Activated CD8-positive, alpha-beta memory T cell treated with anti-CD3 and anti-CD28 coated beads for 4 hours (primary cell): ENCODE measurements at places on chromosomes 7 and 10.

DNA sequence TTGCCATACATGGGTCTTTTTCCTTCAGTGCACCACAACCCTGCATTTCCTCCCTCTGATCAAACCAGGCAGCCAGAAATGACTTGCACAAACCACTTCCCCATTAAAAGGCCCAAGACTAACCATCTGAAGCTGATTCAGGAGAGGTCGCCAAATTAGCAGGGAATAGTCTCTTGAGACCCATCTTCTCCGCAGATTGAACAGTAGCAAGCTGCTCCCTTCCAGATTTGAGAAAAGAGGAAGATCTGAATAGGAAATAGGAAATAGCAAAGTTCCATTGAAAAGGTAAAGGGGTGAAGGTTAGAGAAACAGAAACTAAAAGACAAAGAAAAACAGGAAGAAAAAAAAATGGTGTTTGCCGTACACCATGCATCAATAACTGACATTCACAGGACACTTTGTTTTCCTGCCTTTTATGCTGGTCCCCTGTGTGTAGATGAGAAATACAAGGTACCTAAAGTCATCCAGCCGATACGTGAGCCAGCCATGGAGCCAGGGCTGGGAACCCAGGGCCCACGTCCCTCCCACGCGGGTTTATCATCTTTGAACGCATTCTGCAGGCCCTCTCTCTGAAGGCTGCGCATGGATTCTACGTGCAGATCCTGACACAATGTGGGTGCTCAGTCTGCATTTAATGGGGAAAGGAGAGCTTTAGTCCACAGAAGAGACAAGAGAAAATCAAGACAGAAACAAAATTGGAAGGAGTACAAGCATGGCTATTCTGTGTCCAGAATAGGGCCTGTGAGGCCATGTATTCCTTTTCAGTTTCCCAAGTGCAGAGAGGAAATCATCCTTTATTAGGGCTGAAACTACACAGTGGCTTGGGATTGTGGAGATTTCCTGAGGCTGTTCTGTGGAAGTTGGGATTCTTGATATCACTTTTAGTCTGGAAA, 268.4 kb upstream of the NPVF start:
- DNase-seq = no peak

DNA sequence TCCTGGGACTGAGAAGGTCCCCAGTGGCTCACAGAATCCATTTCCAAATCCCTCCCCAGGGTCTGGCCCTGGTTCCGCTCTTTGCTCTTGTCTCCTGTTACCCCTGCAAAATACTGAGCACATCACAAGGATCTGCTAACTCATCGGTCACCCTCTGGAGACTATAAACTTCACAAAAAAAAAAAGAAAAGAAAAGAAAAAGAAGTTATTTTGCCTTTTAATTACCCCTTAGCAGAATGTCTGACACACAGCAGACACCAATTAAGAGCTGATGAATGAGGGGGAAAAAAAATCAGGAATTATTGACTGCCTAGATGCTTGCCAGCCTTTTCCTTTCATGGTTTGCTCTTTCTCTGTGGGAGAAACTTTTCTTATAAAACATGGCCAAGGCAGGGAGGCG, 578.7 kb downstream of the GRID1 start:
- DNase-seq = no peak

DNA sequence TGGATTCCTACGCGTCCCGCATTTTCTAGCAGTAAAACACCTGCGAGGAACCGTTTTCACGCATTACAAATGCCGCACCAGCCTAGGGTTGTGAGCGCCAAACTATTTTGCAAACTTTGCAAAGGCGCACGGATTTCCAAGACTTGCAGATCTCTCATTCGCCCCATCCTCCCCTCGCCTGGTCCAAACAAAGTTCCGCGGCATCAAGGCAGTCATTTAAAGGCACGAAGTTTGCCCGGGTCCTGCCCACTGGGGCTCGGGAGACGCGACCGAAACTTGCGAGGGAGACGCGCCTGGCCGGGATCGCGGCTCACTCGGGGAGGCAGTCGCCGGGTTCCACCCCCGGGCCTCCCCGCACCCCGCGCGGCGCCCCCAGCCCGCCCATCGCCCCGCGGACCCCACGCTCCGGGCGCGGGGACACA, 613 bp downstream of the USP6NL start:
- no peak for DNase-seq

GRCh38 chr7:74345970-74346369, 56.8 kb downstream of the CLIP2 start:
- no peak for DNase-seq

DNA sequence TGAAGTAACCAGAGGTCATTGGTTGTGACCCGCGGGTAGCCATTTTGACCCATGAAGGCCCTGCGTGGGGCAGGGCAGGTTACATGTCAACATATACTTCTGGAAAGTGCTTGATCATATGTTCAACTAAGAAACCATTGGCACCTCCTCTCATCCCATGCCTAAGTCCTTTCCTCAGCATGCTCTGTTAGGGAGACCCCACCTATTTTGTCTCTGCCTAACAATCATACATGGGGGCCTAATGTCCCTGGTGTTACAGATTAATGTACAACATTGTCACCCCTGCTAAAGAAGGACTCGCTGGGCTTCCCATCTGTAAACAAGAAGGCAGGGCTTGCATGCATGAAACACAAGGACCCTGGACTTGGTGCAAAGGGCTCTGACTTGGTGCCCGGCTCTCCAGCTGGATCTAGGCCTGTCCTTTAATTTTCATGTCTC, 133.7 kb upstream of the TNS3 start:
- DNase-seq = no peak

DNA sequence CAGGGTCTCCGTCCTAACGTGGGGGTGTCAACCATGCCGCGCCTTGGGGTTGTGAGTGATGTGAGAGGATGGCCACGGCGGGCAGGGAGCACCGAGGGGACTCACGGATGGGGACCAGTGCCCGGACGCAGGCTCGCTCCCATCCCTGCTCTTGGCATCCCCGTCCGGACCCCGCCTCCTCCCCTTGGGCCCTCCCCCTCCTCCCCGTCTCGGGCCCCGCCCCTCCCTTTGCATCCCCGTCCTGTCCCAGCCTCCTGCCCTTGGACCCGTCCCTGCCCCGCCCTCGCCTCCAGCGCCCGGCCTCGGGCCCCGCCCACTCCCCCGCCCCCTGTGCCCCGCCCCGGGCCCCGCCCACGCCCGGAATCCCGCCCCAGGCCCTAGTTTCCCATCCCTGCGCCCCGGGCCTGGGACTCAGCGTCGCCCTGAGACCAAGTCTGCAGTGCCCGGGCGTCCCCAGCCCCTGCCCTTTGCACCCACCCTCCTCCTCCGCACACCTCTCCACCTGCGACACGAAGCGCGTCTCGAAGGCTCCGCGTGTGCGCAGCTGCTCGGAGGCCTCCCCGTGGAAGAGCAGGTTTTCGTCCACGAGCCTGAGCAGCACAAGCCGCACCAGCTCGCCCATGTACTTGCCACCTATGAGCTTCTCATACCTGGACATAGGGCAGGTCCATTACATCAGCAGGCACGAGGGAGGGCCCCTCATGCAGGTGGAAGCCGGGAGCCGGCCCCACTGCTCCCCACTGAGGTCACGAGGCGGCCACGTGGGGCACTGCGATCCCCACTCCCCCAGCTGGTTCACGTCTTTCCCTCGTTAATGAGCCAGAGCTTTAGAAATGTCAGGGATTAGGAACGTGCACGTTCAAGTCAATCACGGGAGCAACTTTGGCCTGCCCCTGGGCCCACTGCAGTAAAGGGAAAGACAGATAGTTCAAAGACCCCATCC, 5.1 kb upstream of the MYL7 start:
- DNase-seq = peak; percentile 47

DNA sequence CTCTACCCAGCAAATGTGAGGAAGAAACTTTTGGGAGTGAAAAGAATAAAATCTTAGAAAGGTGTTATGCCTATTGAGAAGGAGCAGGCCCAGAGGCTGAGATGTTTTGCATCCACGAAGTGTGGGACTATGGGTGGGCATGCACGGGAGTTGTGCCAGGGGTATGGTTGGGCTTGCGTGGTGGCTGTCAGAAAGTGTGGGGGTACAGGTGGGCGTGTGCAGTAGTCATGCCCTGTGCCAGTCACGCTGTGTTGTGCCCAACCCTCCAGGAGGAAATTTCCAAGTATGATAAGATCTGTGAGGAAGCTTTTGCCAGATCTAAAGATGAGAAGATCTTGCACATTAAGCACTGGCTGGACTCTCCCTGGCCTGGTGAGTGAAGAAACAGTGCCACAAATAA, 52.9 kb upstream of the ZMIZ2 start:
- DNase-seq = no peak

GRCh38 chr7:157046681-157047080, 36.2 kb upstream of the MNX1 start:
- DNase-seq = no peak

- DNase-seq = no peak
These were observed 37.4 kb upstream of the XPNPEP1 start for GRCh38 chr10:109960682-109961081.

GRCh38 chr7:116252249-116252648, 41.9 kb downstream of the TES start:
- no peak for DNase-seq

- DNase-seq = no peak
These were observed 36.9 kb upstream of the EGFR start for GRCh38 chr7:54981913-54982312.

- DNase-seq = no peak
These were observed 14.2 kb downstream of the DNAJC9 start for GRCh38 chr10:73232887-73233286.

GRCh38 chr7:53603461-53603860, 568.0 kb downstream of the POM121L12 start:
- no peak for DNase-seq

- no peak for DNase-seq
These were observed 98.9 kb downstream of the TPK1 start for GRCh38 chr7:144736880-144737493.

DNA sequence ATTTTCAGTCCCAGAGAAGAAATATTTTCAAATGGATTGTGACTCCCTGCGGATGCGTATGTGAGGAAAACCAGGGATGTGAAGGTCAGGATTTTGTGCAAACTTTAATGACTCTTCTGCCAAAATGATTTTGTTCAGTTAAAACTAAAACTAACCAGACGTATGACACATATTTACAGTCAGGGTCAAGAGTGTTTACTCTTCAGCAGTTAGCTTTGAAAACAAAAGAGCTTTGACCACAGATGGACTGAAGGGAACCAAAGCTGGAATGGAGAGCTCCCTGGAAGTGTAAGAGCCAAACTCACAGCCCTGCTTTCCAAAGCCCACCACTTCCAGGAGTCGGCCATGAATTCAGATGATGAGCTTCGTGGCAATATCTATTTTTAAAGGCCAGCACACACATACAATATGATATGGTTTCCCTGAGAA, 15.5 kb downstream of the SVIL start:
- no peak for DNase-seq

DNA sequence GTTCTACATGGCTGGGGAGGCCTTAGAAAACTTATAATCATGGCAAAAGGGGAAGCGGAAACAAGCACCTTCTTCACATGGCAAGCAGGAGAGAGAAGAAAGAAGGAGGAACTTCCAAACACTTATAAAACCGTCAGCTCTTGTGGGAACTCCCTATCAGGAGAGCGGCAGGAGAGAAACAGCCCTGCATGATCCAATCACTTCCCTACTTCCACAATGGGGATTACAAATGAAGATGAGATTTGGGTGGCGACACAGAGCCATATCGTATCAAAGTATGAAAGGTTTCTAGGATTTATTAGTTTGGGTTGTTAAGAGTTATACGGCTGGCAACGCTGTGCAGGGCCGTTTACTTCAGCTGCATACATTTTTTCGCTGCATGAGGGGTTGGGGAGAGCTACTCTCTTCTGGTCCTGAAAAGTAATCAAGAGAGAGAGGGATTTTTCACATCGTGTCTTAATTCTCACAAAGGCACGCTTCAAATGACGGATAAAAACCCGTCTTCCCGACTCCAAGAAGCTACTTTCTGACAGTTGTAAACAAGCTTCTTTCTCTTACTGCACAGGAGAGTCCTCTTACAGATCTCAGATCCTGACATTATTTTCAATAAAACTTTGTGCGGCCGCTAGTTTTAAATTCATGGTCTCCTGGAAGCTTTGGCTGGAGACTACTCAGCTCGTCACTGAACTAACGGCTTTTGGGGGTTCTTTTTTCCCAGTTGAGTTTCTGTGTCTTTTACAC, 751 bp upstream of the GTPBP10 start:
- no peak for DNase-seq

GRCh38 chr10:5497289-5497688, 2.1 kb downstream of the CALML5 start:
- no peak for DNase-seq
